HFF-Myc (cell line): ENCODE measurements at places on chromosomes 12 and 14.

- no peak for DNase-seq
Observed at GRCh38 chr12:120797677-120798642, 72.3 kb downstream of the ACADS start.

DNA sequence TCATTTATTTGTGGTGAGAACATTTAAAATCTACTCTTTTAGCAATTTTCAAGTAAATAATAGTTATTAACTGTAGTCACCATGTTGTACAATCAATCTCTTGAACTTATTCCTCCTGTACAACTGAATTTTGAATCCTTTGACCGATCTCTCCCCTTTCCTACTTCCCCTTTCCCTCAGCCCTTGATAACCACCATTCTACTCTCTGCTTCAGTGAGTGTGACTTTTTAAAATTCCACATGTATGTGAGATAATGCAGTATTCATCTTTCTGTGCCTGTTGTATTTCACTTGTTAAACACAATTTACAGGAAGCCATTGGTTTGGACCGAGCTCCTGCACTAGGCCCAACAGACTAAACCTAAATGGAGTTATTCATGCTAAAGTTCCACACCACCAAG, 458.9 kb upstream of the PDE3A start:
- DNase-seq = no peak

GRCh38 chr14:24422694-24423601, 6.5 kb downstream of the CBLN3 start:
- DNase-seq = no peak

DNA sequence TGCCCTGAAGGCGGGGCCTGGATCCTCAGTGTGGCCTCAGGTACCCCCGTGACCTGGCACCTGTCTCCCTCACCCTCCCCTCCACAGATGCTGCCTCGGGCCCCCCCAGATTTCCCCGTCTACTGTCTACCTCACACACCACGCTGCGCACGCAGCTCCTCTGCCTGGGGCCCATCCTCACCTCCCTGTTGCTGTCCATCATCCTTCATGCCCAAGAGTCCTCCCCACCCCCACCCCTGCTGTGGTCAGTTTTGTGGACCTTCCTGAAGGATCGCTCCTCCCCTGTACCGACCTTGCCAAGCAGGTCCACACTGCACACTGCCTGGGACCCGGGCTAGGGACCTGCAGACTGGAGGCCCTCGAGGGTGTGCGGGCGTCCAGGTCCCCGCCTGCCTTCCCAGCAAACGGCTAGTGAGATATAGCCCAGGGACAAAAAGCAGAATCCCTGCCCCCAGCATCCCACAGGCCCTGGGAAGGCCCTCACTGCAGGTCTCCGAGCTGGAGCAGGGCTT, 197.4 kb upstream of the DIO3 start:
- no peak for DNase-seq

DNA sequence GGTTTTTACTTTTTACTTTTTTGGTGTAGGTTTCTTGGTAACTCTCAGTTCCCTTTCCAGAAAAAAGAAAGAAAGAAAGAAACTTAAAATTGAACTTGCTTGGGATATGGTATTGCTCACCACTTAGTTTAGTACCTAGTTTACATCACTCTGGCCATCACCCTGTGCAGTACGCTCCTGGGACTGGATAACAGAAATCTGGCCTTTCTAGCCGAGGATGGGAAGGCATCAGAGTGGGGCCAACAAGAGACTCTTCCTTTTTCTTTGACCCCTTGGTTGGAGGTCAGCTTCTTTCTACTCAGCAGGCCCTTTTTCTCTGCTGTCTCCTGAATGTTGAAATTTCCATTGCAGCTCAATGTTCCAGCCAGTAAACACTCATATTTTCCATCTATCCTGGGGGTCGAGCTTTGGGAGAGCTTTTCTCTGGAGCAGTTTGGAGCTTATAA, 156.6 kb downstream of the TGFB3 start:
- DNase-seq = no peak

GRCh38 chr12:74370608-74371216, 166.9 kb upstream of the ATXN7L3B start:
- DNase-seq = no peak

GRCh38 chr12:20006871-20007730, 361.2 kb upstream of the PDE3A start:
- DNase-seq = no peak

DNA sequence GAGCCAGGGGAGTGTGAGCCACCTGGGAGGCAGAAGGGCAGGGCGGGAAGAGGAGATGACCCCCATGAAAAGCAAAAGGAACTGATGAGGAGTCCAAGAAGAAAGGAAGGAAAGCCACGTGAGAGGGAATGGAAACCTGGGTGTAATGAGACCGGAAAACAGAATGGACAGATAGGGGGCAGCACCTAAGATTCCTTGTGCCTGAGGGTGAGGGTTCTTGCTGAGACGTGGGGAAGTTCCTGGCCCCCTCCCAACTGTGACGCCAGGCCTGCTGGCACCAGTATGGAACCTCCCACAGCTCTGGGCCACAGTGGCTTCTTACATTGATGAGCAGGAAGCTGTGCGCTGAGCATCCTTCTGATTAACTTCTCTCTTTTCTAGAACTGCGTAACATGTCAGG, 30.8 kb downstream of the TTC7B start:
- peak; percentile 19 for DNase-seq
